ENCODE measurements at places on chromosomes 4 and X.

GRCh38 chrX:149495573-149496071 is 9.5 kb downstream of the IDS start:
- DNase-seq = no peak

GRCh38 chr4:13917015-13917414 is 289.5 kb upstream of the BOD1L1 start:
- no peak for DNase-seq

DNA sequence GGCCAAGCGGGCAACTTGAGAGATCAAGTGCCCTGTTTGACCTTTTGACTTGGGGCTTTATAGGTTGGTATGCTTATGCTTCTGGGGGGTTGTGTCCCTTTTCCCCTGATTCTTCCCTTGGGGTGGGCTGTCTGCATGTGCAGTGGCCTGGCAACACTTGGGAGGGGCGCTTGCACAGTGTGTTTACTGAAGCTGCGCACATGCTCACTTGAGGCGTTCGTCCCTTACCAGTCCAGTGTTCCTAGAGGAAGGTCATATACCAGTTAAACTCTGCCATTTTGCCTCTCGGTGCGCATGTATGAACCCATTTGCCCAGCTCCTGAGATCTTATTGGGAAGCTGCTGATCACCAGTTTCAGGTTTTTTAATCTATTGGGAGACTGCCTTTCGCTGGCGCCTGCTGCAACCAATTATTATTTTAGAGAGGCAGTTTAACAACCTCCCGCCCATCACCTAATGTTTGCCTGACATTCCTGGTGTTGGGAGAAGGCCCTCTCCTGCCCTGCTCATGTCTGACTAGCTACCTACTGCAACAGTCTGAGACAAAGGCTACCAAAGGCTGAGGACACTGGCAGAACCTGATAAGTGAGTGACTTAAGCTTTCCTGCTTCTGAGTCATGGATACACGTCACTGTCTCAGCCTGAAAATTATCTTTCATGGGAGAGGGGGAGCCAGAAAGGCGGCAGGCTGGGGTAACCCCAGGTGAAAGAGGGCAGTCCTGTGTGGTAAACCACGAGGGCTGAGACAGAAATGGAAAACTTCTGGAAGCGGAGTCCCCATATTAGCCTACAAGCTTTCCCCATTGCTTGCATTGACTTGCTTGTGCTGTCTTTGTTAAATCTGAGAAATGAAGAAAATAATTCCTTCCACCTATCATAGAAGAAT is 97.6 kb downstream of the CPE start:
- DNase-seq = no peak

- no peak for DNase-seq
Observed at GRCh38 chr4:46937493-46937892, 28.4 kb upstream of the COX7B2 start.

GRCh38 chrX:39261446-39262147 is 460.3 kb downstream of the MID1IP1 start:
- no peak for DNase-seq

DNA sequence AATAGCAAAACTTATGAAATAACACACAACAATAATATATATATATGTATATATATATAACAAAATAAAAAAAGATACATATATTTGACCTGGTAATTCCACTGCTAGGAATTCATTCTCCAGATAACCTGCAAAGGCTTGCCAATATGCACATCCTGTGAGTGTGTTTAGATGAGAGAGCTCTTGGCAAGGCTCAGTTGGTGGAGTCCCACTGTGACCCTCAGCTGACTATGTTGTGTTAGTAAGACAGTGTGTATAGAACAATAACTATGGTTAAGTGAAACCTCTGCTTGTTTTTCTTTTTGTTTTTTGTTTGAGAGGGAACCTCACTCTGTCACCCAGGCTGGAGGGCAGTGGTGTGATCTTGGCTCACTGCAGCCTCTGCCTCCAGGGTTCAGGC is 39.5 kb upstream of the RBMX start:
- DNase-seq = no peak

GRCh38 chrX:31228909-31229308 is 157.1 kb upstream of the FTHL17 start:
- no peak for DNase-seq
